ENCODE measurements at places on chromosomes 12 and 14. TPM values are rescaled to one million over a fixed set of nuclear protein-coding genes. Genes with fewer than 3 reads are reported as not detected.

The PAPLN gene
- total RNA-seq, result 32.6 TPM

The TEX52 gene
- not detected for total RNA-seq

The SLC6A15 gene
- not detected for total RNA-seq

The JAG2 gene
- total RNA-seq, result 7.6 TPM

The SERPINA12 gene
- total RNA-seq, result not detected

The SSTR1 gene
- 2.0 TPM for total RNA-seq

The RBP5 gene
- total RNA-seq, result not detected

The SIRT4 gene
- total RNA-seq, result 4.1 TPM

The NGB gene
- total RNA-seq, result not detected

The BIN2 gene
- total RNA-seq, result 1.3 TPM

The TAS2R50 gene
- not detected for total RNA-seq

The PCBP2 gene
- total RNA-seq, result 398 TPM

The TAS2R7 gene
- total RNA-seq, result 0.28 TPM

The ZFHX2 gene
- total RNA-seq, result 0.35 TPM

The KCTD10 gene
- 64.8 TPM for total RNA-seq

The RPS6KA5 gene
- total RNA-seq, result 20.0 TPM

The PTMS gene
- 121 TPM for total RNA-seq

The HOTAIR gene
- total RNA-seq, result 4.1 TPM

The GSG1 gene
- not detected for total RNA-seq

The TAS2R14 gene
- total RNA-seq, result 0.26 TPM

The BCL7A gene
- 0.26 TPM for total RNA-seq

The ARHGEF25 gene
- 205 TPM for total RNA-seq

The TAS2R31 gene
- total RNA-seq, result 10.2 TPM

The PLEKHG7 gene
- total RNA-seq, result 0.26 TPM

The DPPA3 gene
- not detected for total RNA-seq

The FOXN4 gene
- not detected for total RNA-seq

The RPGRIP1 gene
- total RNA-seq, result not detected

The KCNJ8 gene
- 6.1 TPM for total RNA-seq

The ENO2 gene
- 10.0 TPM for total RNA-seq

The LRTM2 gene
- not detected for total RNA-seq

The DNAH10 gene
- under 0.01 TPM for total RNA-seq

The CLEC4D gene
- total RNA-seq, result 0.30 TPM

The EML5 gene
- total RNA-seq, result 0.26 TPM

The MUCL1 gene
- not detected for total RNA-seq

The AMHR2 gene
- total RNA-seq, result not detected

The GRIN2B gene
- under 0.01 TPM for total RNA-seq

The AHNAK2 gene
- 44.9 TPM for total RNA-seq

The C3AR1 gene
- 23.8 TPM for total RNA-seq

The DHH gene
- total RNA-seq, result 1.7 TPM

The PPP1CC gene
- total RNA-seq, result 224 TPM

The SYCP3 gene
- total RNA-seq, result not detected

The SLC41A2 gene
- 21.8 TPM for total RNA-seq

The AQP6 gene
- not detected for total RNA-seq

The DHRS2 gene
- 0.28 TPM for total RNA-seq

The CCDC175 gene
- total RNA-seq, result not detected

The SOX5 gene
- 44.4 TPM for total RNA-seq

The ACOT6 gene
- total RNA-seq, result not detected

The KRT7 gene
- 2.1 TPM for total RNA-seq

The TAS2R46 gene
- total RNA-seq, result 8.7 TPM

The ZDHHC22 gene
- total RNA-seq, result not detected

The GLIPR1L1 gene
- not detected for total RNA-seq

The TOMM20L gene
- not detected for total RNA-seq

Data from uterus (tissue), 4 donors.